GOT3 (cell line): ENCODE measurements at places on chromosomes 2 and 18.

GRCh38 chr2:197308996-197309690 lies 1.4 kb downstream of the ANKRD44 start:
- no peak for DNase-seq

DNA sequence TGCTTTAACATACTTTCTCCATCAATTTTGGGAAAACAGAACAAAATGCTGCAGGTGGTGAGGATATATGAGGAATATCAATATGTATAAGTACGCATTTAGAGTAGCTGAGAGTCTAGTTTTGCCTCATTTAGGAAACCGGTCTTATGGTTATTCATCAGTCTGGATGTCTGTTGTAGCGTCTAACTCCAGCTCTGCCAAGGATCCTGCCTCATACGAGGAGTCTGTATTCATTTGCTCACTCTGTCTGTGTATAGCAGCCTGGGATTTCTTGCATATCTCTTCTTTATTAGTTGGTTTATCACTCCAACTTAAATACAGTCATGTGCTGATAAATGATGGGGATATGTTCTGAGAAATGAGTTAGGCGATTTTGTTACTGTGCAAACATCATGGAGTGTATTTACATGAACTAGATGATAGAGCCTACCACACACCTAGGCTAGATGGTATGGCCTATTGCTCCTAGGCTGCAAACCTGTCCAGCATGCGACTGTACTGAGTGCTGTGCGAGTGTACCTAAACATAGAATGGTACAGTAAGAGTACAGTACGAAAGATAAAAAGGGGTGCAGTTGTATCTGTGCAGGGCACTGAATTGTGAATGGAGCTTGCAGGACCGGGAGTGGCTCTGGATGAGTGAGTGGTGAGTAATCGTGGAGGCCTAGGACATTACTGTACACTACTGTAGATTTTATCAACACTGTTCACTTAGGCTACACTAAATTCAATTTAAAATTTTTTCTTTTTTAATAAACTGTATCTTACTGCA lies 148.1 kb downstream of the ZNF407 start:
- no peak for DNase-seq

GRCh38 chr2:45709137-45709536 lies 57.7 kb downstream of the PRKCE start:
- no peak for DNase-seq

DNA sequence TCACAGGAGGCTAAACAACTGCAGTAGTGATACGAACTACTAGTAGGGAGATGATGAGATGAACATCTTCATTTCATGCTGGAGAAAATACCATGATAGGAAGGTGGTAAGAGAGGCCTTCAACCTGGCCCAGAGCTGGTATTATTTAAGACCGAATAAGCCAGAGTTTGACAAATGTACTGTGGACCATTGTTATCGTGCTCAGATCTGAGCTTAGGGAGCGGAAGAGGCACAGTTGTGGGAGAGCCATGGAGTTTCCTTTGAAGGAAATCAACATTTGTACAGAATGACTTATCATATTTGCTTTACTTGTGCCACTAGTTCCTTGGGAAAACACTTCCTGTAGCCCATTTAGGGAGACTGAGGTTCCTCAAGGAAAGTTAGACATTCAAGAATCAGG lies 260.6 kb upstream of the TNP1 start:
- DNase-seq: no peak

GRCh38 chr2:6177811-6178210 lies 485.6 kb downstream of the SOX11 start:
- no peak for DNase-seq

DNA sequence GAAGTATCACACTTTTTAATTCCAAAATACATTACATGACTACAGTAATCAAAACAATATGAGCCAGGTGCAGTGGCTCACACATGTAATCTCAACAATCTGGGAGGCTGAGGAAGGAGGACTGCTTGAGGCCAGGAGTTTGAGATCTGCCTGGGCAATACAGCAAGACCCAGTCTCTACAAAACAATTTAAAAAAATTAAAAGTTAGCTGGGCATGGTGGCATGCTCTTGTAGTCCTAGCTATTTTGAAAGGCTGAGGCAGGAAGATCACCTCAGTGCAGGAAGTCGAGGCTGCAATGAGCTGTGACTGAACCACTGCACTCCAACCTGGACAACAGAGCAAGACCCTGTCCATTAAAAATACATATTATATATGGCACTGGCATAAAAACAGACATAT lies 109.8 kb downstream of the USP34 start:
- no peak for DNase-seq

GRCh38 chr2:144158096-144158495 lies 361.8 kb downstream of the ZEB2 start:
- DNase-seq: no peak

DNA sequence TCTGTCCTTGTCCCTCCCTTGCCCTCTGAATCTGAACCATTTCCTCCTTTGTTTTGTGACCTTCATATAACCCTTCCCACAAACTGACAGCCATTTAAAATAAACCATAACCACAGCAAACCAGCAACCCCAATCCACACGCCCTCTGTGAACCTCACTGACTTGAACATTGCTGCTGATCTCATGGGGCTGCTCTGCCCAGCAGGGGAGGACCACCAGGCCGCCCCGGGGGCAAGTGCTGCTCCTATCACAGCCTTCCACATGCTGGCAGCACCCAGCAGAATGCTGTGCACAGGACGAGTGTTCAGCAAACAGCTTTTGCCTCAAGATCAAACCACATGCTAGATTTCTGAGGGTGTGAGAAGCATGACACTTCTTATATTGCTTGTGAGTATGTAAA lies 73.9 kb upstream of the UXS1 start:
- DNase-seq: no peak

DNA sequence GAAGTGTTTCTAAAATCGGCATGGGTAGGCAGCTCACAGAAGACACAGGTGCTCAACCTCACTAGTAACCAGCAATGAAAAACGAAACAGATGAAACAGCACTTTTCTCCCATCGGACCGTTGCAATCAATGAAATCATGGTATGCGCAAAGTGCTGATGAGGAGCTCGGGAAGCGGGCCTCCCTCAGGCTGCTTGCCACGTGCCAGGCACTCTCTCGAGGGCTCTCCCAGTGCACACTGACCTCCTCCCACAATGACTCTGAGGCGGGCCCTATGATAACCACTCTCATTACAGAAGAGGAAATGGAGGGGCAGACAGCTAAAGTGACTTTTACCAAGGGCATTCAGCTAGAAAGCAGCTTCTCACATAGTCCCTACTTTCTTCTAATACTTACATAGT lies 3.8 kb upstream of the ANKRD23 start:
- DNase-seq: no peak

DNA sequence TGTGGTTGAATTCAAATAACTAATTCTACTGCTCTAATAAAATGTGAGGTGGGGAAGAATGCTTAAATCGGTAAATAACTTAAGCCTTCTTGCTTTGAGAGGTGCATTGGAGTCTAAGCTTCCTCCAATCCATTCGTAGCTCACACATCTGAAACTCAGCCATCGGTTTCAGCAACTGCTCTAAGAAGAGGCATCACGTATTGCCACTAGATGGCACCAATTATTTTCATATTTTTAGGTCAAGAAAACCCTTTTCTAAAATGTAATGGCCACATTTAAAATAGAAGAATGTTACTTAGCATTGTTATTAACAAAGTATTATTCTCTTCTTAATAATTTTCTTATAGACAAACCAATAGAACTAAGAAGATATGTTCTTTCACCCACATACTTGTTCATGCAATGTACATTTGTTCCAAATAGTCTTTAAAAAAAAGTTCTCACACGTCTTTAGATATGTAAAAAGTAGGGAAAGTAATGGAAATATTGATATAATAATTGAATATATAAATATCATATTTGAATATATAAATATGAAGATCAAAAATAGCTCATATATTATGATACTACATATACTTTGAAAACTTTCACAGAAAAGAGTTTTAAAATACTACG lies 229.8 kb downstream of the CCDC178 start:
- no peak for DNase-seq

DNA sequence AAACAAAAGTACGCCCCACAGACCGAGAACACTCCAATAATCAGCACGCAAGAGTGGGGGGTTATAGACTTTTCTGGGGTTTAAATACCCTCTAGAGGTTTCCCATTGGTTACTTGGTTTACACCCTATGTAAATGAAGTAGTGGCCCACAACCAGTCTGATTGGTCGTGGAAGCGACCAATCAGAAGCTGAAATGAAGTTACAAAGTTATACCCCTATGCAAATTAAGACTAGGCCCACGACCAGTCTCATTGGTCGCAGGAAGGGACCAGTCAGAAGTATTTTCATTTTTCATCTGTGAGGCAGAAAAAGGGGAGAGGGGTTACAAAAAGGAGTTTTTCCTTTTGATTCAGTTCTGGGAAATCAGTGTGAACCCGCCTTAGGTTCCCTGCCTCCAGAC lies 55.3 kb upstream of the YWHAQ start:
- DNase-seq: no peak

DNA sequence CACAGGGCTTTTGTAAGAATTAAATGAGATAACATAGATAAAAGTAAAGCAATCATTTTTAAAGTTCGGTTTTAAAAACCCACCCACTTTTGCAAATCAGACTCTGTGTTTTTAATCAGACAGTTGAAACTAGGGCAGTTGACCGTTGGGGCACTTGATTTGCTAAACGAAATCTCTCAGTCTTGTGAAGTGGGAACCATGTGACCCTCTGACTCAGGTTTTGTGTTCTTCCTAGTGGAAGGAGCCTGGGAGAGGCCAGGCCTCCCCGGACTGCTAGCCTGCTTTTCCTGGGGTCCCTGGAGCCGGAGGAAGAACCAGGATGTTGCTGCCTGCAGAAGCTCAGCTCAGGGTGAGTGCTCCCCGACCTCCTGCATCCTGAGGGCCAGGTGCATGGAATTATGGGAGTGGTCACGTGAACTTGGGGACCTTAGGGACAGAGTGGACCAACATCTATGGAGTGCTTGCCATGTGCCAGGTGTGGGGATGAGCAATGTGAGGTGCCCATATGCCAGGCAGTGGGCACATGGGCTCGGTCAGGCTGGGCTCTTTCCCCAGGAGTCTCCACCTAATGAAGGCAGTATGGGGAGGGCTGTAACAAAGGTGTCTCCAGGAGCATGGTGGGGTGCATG lies 3.9 kb downstream of the C2orf72 start:
- DNase-seq: no peak

DNA sequence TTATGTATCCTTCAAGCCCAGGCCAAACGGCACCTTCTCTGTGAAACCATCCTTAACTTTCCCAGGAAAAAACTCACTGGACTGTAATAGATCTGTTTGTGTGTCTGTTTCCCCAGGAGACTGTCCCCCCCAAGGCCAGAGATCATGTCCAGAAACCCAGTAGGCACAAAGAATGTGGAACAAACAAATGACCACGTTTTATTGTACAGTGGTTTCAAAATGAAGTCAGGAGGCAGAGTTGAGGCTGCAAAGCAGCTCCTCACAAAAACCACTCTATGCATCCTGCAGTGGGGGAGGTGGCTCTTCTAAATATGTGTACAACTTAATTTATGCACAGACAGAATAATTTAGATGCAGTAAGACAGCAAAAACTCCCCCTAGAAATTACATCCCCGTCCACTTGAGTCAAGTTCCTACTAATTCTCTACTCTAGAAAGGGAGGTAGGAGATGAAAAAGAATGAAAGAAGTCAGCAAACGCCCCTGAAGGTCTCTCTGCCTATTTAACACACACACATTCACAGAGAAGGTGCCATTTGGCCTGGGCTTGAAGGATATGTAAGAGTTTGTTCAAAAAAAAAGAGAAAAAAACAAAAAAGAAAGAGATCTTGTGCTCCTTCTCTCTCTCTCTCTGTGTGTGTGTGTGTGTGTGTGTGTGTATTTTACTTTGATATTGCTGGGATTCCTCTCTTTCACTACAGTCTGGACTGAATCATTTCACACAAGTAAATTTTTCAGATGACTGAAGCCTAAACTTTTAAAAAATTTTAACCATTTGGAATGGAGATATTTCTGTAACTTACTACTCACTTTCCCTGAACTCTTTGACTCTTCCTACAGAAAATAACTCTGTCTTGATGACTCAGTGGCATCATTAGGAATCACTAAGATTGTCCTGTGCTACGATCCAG lies 19.5 kb downstream of the BCL2 start:
- no peak for DNase-seq

DNA sequence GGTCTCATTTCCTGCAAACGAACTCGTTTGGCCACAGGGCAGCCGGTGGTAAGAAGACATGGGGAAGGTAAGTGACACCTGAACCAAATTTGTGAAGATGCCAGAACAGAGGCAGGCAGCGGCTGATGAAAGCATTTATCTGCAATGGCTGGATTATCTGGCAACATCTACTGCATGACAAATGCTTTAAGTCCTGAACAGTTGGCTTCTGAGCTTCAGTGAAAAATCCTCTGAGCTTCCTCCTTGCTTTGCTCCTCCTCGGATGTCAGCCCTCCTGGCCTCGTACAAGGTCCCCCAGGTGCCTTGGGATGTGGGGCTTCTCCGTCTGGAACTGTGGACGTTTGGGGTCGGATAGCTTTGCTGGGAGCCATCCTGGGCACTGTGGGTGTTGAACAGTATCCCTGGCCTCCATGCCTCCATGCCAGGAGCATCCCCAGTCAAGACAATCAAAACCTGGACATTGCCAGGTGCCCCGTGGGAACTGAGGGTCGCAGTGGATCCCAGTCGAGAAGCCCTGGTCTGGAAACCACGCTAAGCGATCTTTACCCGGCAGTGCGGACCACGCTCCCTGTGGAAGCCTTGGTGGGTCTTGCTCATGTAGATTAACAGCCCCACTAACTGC lies 49.3 kb downstream of the KCNG2 start:
- DNase-seq: no peak

DNA sequence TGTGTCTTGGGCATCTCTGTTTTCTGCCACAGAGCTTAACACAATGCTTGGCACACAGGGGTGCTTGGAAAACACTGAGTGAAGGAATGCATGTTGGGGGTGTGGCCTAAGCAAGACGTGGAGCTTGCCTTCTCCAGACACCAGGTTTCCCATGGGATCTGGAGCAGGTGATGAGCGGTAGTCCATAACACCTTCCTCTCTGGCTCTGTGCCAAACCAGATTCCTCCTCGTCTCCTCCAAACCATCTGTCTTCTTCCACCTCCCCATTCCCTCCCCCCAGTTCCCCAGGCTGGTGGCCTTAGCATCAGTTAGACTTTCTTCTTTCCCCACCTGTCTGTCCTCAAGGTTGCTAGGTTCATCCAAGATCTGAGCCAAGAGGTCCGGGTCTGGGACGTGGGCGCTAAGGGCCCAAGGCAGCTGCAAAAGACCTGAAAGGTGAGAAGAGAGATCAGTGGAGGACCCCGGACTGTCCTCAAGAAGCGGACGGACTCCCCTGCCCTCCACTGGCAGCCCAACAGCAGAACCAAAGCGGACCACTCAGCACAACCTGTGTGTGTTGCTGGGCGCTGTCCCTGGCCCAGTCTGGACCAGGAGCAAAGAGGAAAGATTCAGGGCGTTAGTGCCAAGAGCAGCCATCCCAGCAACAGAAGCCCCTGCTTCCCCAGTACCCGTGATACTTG lies 1.2 kb upstream of the ITM2C start:
- no peak for DNase-seq

GRCh38 chr18:70165936-70166335 lies 39.6 kb downstream of the RTTN start:
- DNase-seq: no peak

GRCh38 chr2:71680925-71681324 lies 227.6 kb downstream of the DYSF start:
- no peak for DNase-seq

GRCh38 chr18:74899554-74899953 lies 301.9 kb downstream of the ZNF407 start:
- no peak for DNase-seq

GRCh38 chr2:51256736-51257135 lies 224.8 kb upstream of the NRXN1 start:
- DNase-seq: no peak

GRCh38 chr2:65914244-65914786 lies 481.9 kb upstream of the SPRED2 start:
- no peak for DNase-seq

- no peak for DNase-seq
Measured at GRCh38 chr2:156892467-156893281, 364.8 kb upstream of the GALNT5 start.
